Activated CD8-positive, alpha-beta memory T cell treated with anti-CD3 and anti-CD28 coated beads, Interleukin-2, amount 10 ng/mL, durations not matched to agents 7 days and 5 days (primary cell): ENCODE measurements at places on chromosomes 3 and 15. TPM values are rescaled to one million over a fixed set of nuclear protein-coding genes. Genes with fewer than 3 reads are reported as not detected.

- peak overlapping the region; percentile 96 for H3K27ac ChIP-seq
- no peaks in the 10 kb centered on the region for H3K27me3 ChIP-seq
- H3K4me1 ChIP-seq: peaks cover 67% of the 10 kb centered on the region
- peaks cover 73% of the 10 kb centered on the region for H3K36me3 ChIP-seq
Measured at GRCh38 chr3:149009732-149010131, 18.4 kb downstream of the GYG1 start.

GRCh38 chr15:25982736-25983135 is 119.6 kb upstream of the ATP10A start:
- no peak for DNase-seq
- H3K4me1 ChIP-seq: no peaks in the 10 kb centered on the region
- H3K27me3 ChIP-seq: peaks cover 8% of the 10 kb centered on the region
- H3K4me3 ChIP-seq: no peak overlapping the region

The CCR3 gene
- 1.4 TPM for total RNA-seq

DNA sequence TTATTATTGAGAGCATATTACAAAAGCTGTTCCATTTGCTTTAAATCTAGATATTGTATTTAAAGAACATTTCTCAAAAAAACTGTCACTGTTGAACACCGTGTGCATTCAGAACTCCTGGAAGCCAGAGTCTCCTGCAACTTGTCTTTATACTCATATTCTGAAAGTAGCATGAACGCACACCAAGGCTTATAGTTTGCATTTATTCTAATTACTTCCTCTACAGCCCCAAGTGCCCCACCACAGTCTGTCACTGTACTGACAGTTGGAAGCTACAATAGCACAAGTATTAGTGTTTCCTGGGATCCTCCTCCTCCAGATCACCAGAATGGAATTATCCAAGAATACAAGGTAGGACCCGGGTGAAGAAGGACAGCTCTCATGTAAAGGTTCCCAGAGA is 537.4 kb downstream of the ROBO2 start:
- no peak overlapping the region for H3K4me3 ChIP-seq
- H3K36me3 ChIP-seq: no peaks in the 10 kb centered on the region
- DNase-seq: no peak
- no peak overlapping the region for H3K27ac ChIP-seq
- H3K27me3 ChIP-seq: no peaks in the 10 kb centered on the region

The STAB1 gene
- total RNA-seq: not detected

DNA sequence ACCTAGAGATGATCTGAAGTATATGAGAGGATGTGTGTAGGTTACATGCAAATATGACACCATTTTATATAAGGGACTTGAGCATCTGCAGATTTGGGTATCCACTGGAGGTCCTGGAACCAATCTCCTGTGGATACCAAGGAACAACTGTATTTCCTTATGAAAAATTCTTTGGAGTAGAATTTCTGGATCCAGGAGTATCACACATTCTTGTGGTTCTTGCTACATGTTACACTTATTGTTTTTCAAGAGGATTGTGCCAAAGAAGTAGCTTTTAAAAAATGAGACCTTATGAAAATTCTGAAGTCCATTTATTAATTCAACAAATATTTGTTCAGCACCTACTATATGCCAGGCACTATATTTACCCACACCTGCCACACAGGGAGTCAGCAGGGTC is 15.7 kb upstream of the TBC1D23 start:
- no peaks in the 10 kb centered on the region for H3K27me3 ChIP-seq
- peaks cover 5% of the 10 kb centered on the region for H3K36me3 ChIP-seq
- DNase-seq: no peak

The TLR9 gene
- total RNA-seq: not detected

The CHL1 gene
- not detected for total RNA-seq

DNA sequence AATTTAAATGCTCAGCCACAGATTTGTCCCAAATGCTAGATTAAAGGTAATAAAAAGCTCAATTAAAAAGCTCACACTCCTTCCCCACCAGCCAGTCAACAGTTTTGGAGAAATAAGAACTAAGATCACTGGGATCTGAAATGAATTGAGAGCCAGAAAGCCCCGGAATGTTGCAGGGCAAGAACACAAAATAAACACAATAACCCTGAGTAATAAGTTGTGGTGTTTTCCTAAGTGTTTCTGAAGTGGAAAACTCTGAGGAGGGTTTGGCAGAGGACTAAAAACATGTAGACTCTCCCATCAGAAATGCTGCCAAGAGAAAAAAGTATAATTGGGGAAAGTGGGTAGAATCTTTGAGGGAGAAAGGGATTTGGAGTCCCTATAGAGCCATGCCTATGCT is 127.8 kb downstream of the ABI3BP start:
- peaks cover 28% of the 10 kb centered on the region for H3K27me3 ChIP-seq
- H3K4me3 ChIP-seq: no peak overlapping the region
- no peak overlapping the region for H3K27ac ChIP-seq
- DNase-seq: no peak

DNA sequence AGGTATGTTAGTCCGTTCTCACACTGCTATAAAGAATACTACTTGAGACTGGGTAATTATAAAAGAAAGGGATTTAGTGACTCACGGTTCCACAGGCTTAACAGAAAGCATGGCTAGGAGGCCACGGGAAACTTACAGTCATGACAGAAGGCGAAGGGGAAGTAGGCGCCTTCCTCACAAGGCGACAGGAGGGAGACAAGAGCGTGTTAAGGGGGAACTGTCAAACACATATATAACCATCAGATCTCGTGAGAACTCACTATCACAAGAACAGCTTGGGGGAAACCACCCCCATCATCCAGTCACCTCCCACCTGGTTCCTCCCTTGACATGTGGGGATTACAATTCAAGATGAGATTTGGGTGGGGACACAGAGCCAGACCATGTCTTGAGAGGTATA is 30.4 kb downstream of the SPRED1 start:
- no peak for DNase-seq
- H3K4me1 ChIP-seq: no peaks in the 10 kb centered on the region
- H3K4me3 ChIP-seq: no peak overlapping the region
- H3K27ac ChIP-seq: no peak overlapping the region

The MCTP2 gene
- total RNA-seq: 67.2 TPM

The SLC51B gene
- not detected for total RNA-seq

The CNTN3 gene
- total RNA-seq: not detected

The ADCY5 gene
- total RNA-seq: not detected

GRCh38 chr15:60005352-60006202 is 1.5 kb downstream of the FOXB1 start:
- peaks cover 79% of the 10 kb centered on the region for H3K27me3 ChIP-seq
- peak; percentile 58 for DNase-seq
- H3K27ac ChIP-seq: peak overlapping the region; percentile 94
- peak overlapping the region; percentile 94 for H3K4me3 ChIP-seq
- H3K4me1 ChIP-seq: peaks cover 45% of the 10 kb centered on the region

The RARB gene
- not detected for total RNA-seq

The APOD gene
- total RNA-seq: not detected

DNA sequence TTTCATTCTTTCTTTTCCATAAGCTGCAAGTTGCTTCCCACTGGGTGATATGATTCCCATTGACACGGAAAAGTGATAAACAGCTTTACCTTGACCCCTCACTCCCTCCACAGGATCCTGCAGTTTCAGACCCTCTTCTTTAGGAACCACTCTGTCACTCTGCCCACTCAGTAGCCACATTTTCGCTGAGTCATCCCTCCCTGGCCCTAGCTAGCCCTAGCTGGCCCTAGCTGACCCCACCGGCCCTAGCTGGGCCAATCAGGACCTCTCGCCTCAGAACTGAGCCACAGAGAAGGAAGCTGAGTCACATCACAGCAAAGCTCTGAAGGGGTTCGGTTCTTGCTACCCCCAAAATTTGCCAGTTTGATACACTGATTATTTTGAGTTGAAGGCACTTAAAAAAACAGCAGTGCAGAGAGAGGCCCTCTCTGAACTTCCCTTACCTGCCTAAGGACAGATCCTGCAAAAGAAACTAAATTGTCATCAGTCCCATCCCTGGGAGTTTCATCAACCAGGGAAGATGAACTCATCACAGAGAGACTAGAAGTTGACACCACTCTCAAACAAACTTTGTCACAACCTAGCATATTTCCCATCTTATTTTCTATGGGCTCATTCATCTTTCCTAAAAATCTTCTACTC is 233.5 kb upstream of the PROK2 start:
- H3K27ac ChIP-seq: peak overlapping the region; percentile 34
- H3K4me3 ChIP-seq: no peak overlapping the region
- no peaks in the 10 kb centered on the region for H3K27me3 ChIP-seq

The C2CD4A gene
- total RNA-seq: 0.07 TPM

The AGBL1 gene
- not detected for total RNA-seq

The LEKR1 gene
- total RNA-seq: 1.1 TPM

The CCR2 gene
- 37.9 TPM for total RNA-seq

GRCh38 chr3:59116233-59116537 is 66.4 kb upstream of the CFAP20DC start:
- H3K4me3 ChIP-seq: peak overlapping the region; percentile 55
- H3K27me3 ChIP-seq: peaks cover 16% of the 10 kb centered on the region
- H3K36me3 ChIP-seq: no peaks in the 10 kb centered on the region
- H3K27ac ChIP-seq: no peak overlapping the region
- peaks cover 5% of the 10 kb centered on the region for H3K4me1 ChIP-seq

The ROBO1 gene
- total RNA-seq: 0.32 TPM

The TMA7 gene
- 298 TPM for total RNA-seq

GRCh38 chr3:114147251-114147650 is 31.6 kb downstream of the DRD3 start:
- H3K4me1 ChIP-seq: peaks cover 11% of the 10 kb centered on the region
- DNase-seq: no peak
- no peaks in the 10 kb centered on the region for H3K36me3 ChIP-seq

DNA sequence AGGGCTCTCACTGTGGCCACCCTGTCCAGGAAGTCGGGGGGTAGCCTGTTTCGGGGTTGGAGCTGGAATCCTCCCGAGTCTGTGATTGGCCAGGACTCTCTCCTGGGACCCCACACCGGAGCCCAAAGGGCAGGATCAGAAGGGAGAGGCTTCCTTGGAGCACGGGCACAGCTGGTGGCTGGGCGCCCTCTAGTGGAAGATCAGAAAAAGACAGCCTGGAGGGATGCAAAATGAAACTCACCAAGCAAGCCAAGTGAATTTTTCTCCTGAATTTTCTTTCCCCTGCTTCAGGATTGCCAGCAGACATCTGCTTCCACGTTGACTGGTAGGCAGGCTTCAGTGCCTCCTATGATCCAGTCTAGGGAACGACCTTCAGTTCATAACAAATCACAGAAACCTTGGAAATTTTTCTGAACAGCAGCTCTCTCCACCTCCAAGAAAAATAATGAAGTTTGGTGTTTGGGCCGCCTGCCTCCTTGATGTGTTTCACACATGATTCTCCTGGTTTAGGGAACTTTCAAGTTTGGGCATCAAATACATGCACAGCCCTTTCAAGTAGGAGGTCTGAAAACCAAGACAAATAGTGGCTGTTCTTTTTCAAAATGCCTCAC is 224.6 kb downstream of the VPS13C start:
- DNase-seq: peak; percentile 67
- peaks cover 33% of the 10 kb centered on the region for H3K4me1 ChIP-seq
- H3K36me3 ChIP-seq: no peaks in the 10 kb centered on the region
- no peak overlapping the region for H3K27ac ChIP-seq
- H3K4me3 ChIP-seq: no peak overlapping the region

The OR5K2 gene
- total RNA-seq: not detected

- H3K4me3 ChIP-seq: no peak overlapping the region
- no peak overlapping the region for H3K27ac ChIP-seq
- H3K27me3 ChIP-seq: peaks cover 7% of the 10 kb centered on the region
Measured at GRCh38 chr15:52695154-52695553, 16.0 kb upstream of the ATOSA start.

DNA sequence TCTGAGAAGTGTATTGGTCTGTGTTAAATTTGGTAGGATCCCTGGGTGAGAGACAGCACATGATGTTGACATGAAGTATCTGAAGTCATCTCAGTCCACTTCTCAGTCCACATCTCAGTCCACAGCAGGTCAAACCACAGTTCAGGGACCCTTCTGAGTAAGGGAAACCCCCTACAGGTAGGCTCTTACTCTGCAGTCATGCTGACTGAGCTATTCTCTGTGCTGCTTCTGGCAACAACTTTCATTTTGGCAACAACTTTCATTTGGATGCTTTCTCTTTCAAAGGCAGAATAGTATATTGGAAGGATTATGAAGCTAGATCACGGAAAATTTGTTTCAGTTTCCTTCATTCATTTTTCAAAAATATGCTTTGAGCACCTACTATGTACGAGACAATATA is 178.2 kb upstream of the GOLIM4 start:
- no peak overlapping the region for H3K27ac ChIP-seq
- H3K36me3 ChIP-seq: no peaks in the 10 kb centered on the region
- H3K27me3 ChIP-seq: no peaks in the 10 kb centered on the region
- DNase-seq: no peak
- no peak overlapping the region for H3K4me3 ChIP-seq

DNA sequence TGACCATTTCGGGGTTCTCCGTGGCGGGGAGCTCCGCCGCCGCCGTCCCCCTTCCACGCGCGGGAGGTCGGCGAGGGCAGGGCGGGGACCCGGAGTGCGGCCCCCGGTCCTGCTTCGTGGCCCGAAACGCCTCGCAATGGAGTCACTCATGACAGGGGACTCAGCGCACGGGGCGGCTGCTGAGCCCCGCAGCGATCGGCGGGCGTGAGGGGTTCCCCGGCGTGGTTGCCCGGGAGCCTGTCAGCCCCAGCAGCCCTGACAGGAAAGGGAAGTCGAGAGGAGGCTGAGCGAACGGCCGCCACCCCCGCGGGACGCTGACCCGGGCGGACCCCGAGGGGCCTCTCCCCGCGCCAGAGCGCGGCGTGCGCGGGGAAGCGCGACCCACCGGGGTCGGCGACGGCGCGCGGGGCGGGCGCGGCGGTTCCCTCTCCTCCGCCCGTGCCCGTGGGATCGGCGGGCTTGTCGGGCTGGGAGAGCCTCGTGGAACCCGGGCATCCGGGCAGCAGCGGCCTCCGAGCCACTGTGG is 564 bp upstream of the PIGZ start:
- peaks cover 10% of the 10 kb centered on the region for H3K36me3 ChIP-seq
- H3K27me3 ChIP-seq: peaks cover 22% of the 10 kb centered on the region
- peak; percentile 67 for DNase-seq
- H3K4me1 ChIP-seq: peaks cover 17% of the 10 kb centered on the region
- H3K4me3 ChIP-seq: peak overlapping the region; percentile 70
- peak overlapping the region; percentile 75 for H3K27ac ChIP-seq

The HRG gene
- total RNA-seq: not detected

- no peak overlapping the region for H3K27ac ChIP-seq
- peak overlapping the region; percentile 81 for H3K4me3 ChIP-seq
- no peak for DNase-seq
- H3K27me3 ChIP-seq: peaks cover 9% of the 10 kb centered on the region
Measured at GRCh38 chr3:32780735-32781210, 37.0 kb upstream of the TRIM71 start.

- H3K27ac ChIP-seq: no peak overlapping the region
- H3K36me3 ChIP-seq: no peaks in the 10 kb centered on the region
- H3K4me3 ChIP-seq: no peak overlapping the region
- no peak for DNase-seq
Measured at GRCh38 chr15:60883691-60884640, 345.1 kb downstream of the RORA start.

The PP2D1 gene
- not detected for total RNA-seq

DNA sequence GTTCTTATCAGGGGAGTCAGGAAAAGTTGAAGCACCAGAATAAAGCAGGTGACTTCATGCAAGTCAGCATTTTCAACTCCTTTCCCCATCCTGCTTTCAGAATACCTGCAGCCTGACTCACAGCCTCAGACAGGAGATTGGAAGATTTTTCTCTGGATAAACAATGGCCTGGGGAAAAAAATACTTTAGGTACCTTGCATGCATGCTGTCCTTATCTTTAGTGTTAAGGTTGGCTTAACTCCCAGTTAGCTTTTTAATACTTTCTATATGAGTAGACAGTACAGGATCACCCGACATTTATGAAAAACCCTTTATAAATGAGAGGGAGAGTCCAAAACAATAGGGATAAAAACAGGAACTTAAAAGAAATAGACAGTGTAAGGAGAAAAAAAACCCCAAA is 53.6 kb downstream of the PAK2 start:
- peaks cover 70% of the 10 kb centered on the region for H3K36me3 ChIP-seq
- H3K27ac ChIP-seq: no peak overlapping the region
- no peak for DNase-seq
- H3K4me1 ChIP-seq: no peaks in the 10 kb centered on the region
